Thyroid gland (tissue), 4 donors: ENCODE measurements at places on chromosomes 13 and 19. TPM values are rescaled to one million over a fixed set of nuclear protein-coding genes. Genes with fewer than 3 reads are reported as not detected.

DNA sequence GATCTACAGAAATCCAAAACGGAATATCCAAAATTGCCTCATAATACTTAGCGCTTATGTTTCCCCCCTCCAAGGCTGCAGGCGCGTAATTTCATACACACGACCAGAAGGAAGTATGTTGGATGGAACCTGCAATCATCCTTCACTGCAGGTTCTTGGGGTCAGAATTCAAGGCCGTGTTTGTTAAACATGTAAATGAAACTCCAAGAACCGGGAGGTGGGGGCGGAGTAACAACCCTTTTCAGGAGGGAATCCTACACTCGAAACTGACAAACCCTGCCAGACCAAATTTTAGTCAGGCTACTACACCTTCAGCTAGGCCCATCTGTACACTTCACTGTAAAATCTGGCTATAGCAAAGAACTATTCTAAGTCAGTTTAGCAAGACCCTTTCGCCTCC lies 1.3 kb downstream of the ZNF607 start:
- H3K4me1 ChIP-seq: peaks cover 11% of the 10 kb centered on the region
- no peak for DNase-seq
- no peak overlapping the region for H3K27ac ChIP-seq
- H3K4me3 ChIP-seq: peak overlapping the region; percentile 77
- H3K36me3 ChIP-seq: no peaks in the 10 kb centered on the region

The GARIN5A gene
- 5.8 TPM for total RNA-seq

The ATP8B3 gene
- not detected for total RNA-seq

- H3K4me3 ChIP-seq: no peak overlapping the region
- no peaks in the 10 kb centered on the region for H3K4me1 ChIP-seq
These were observed 159.1 kb downstream of the LIG4 start for GRCh38 chr13:108056278-108056677.

DNA sequence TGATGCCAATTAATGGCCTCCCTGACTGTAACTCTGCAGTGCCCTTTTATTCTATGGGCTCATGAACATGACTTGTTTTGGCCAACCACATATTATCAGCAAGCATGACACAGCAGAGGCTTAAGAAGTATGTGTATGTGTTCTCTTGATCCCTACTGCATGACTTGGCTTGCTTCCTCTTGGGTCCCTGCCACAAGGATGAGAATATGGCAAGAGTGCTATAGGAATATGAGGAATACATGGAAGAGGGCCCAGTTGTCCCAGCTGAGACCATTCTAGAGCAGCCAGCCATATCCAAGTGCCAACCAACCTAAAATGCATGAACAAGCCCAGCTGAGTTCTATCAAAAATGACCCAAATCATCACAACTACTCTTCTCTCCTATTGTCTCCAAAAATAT lies 576.7 kb upstream of the PCDH9 start:
- no peaks in the 10 kb centered on the region for H3K4me1 ChIP-seq
- H3K27me3 ChIP-seq: no peaks in the 10 kb centered on the region
- H3K36me3 ChIP-seq: no peaks in the 10 kb centered on the region
- DNase-seq: no peak
- no peak overlapping the region for H3K27ac ChIP-seq

The HNRNPL gene
- total RNA-seq: 247 TPM

- peak overlapping the region; percentile 32 for H3K27ac ChIP-seq
- H3K4me1 ChIP-seq: peaks cover 30% of the 10 kb centered on the region
- no peak overlapping the region for H3K4me3 ChIP-seq
- no peak for DNase-seq
- no peaks in the 10 kb centered on the region for H3K36me3 ChIP-seq
These were observed 3.1 kb downstream of the SLC25A15 start for GRCh38 chr13:40792284-40793051.

The ZNF471 gene
- total RNA-seq: 8.5 TPM

- H3K27ac ChIP-seq: no peak overlapping the region
- no peak for DNase-seq
- no peaks in the 10 kb centered on the region for H3K27me3 ChIP-seq
- peaks cover 30% of the 10 kb centered on the region for H3K36me3 ChIP-seq
- H3K4me3 ChIP-seq: no peak overlapping the region
- H3K4me1 ChIP-seq: no peaks in the 10 kb centered on the region
These were observed 71.6 kb downstream of the LATS2 start for GRCh38 chr13:20989656-20990321.

DNA sequence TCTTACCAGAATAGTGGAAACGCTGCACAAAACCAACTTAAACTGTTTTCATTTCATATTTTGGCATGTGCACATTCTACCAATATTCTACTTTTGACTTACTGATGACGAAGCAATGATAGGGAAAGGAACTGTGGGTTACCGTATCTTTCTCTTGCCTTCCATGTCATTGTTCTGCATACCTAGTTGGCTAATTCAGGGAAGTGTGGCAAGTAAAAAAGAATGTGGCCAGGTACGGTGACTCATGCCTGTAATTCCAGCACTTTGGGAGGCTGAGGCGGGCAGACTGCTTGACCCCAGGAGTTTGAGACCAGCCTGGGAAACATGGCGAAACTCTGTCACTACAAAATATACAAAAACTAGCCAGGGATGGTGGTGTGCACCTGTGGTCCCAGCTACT lies 108.2 kb downstream of the SIPA1L3 start:
- H3K4me3 ChIP-seq: no peak overlapping the region
- DNase-seq: peak; percentile 48
- H3K36me3 ChIP-seq: no peaks in the 10 kb centered on the region
- peaks cover 49% of the 10 kb centered on the region for H3K4me1 ChIP-seq
- H3K27me3 ChIP-seq: no peaks in the 10 kb centered on the region

The RAB20 gene
- 21.0 TPM for total RNA-seq

The IZUMO2 gene
- not detected for total RNA-seq

DNA sequence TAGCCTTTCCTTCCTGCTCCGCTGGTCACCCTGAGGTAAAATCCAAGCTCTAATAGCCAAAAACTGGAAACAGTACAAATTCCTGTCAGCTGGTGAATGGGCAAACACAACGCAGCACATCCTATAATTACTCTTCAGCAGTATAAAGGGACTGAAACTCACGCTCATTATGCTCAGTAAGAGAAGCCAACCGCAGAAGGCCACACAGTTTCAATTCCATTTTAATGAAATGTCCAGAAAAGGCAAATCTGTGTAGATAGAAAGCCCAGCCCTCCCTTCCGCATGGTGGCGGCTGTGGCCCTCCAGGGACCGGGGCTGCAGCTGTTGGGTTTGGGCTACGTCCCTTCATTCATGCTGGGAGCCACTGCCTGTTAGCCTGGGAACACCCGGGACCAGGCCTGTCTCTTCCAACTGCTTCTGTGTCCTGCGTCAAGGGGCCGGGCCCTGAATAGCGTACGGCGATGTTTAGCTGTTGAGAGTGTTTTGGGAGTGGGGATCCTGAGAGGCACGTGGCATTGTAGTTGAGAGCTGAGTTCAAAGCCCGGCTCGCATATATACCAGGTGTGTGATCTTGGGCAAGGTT lies 23.5 kb downstream of the NKPD1 start:
- DNase-seq: no peak
- H3K4me3 ChIP-seq: no peak overlapping the region
- H3K36me3 ChIP-seq: peaks cover 5% of the 10 kb centered on the region
- no peaks in the 10 kb centered on the region for H3K27me3 ChIP-seq
- peaks cover 32% of the 10 kb centered on the region for H3K4me1 ChIP-seq

The MYH14 gene
- total RNA-seq: 130 TPM

DNA sequence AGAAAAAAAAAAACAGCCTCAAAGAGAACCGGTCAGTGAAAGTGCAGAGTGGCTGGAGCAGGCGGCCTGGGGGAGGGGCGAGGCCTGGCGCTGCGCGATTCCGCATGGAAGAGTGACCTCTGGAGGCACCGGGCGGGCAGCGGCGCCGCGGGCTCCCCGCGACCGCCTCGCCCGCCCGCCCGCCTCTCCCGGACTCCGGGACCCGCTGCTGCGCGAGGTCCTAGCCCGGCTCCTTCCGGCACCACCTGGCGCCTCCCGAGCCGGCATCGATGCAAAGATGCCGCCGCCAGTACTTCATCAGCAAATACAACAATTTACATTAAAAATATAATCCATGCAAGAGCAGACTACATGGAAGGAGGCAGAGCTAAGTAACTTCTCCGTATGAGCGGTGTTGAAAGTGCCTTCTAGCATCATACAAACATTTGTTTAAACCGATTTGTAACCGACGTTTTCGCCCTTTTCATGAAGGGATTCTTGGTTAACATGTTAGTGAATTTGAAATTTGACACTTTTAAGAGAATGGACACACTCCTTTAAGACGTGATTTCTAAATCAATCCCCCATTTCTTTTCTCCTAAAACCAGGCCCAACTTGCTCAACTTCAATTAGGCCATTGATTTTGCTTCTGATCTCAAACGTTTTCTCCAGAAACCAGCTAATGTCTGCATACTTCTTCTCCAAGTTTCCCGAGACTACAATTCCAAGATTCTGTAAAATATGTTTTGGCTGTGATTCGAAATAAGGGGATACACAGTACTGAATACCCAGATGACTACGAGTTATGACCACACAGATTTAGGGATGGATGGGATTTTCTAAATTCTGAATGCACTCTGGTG lies 2.1 kb downstream of the EFNB2 start:
- H3K27ac ChIP-seq: peak overlapping the region; percentile 44
- no peaks in the 10 kb centered on the region for H3K27me3 ChIP-seq
- peak overlapping the region; percentile 63 for H3K4me3 ChIP-seq
- DNase-seq: peak; percentile 86
- H3K36me3 ChIP-seq: no peaks in the 10 kb centered on the region
- H3K4me1 ChIP-seq: no peaks in the 10 kb centered on the region

DNA sequence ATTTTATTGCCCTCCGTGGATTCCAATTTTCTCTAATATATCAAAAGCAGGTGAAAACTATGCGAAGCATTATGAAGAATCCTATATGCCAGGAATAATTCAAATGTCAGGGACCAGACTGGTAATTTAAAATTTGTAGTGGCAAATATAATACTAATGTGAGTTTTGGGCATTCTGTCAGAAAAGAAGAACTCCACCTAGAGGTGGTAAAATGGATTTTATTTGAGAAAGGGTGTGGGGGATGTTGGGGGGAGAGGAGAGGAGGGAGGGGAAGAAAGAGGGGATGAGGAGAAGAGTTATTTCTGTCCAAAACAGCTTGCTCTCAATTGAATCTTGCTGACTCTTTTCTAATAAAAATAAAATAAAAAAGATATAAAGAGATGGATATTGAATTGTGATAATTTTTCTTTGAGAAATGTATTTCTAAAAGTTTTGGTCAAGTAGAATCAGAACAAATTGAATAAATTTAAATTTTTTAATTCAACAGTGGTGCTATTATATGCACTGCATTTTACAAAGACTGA lies 929.3 kb upstream of the SLITRK5 start:
- H3K27ac ChIP-seq: no peak overlapping the region
- no peaks in the 10 kb centered on the region for H3K36me3 ChIP-seq
- H3K4me1 ChIP-seq: no peaks in the 10 kb centered on the region

DNA sequence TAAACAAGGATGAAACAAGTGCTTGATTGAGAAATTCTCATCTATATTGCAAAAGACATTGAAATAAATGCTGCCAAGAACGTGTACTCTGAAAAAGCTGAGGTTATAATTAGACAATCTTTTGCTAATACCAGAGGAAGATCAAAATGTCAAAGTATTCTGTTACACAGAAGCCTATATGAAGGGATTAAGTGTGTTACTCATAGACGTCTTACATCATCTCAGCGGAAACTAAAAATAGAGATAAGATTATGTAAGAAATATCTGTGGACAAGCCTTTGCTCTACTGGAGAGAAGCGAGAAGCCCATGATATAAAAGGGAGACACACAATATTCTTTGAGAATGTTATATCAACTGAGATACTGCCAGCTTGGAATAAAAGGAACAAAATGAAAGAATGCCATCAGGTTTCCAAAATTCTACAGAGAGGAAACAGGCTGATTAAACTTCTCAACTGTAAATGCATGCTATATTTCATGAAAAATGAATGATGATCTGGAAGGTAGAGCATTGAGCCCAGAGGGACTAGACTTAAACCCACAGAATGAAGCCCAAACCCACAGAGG lies 699.0 kb downstream of the GPC5 start:
- no peak for DNase-seq
- no peak overlapping the region for H3K27ac ChIP-seq
- H3K36me3 ChIP-seq: no peaks in the 10 kb centered on the region
- H3K27me3 ChIP-seq: no peaks in the 10 kb centered on the region
- H3K4me3 ChIP-seq: no peak overlapping the region

GRCh38 chr13:91280801-91281200 lies 66.7 kb upstream of the MIR17HG start:
- H3K27ac ChIP-seq: no peak overlapping the region
- DNase-seq: no peak
- no peaks in the 10 kb centered on the region for H3K27me3 ChIP-seq
- no peaks in the 10 kb centered on the region for H3K4me1 ChIP-seq

DNA sequence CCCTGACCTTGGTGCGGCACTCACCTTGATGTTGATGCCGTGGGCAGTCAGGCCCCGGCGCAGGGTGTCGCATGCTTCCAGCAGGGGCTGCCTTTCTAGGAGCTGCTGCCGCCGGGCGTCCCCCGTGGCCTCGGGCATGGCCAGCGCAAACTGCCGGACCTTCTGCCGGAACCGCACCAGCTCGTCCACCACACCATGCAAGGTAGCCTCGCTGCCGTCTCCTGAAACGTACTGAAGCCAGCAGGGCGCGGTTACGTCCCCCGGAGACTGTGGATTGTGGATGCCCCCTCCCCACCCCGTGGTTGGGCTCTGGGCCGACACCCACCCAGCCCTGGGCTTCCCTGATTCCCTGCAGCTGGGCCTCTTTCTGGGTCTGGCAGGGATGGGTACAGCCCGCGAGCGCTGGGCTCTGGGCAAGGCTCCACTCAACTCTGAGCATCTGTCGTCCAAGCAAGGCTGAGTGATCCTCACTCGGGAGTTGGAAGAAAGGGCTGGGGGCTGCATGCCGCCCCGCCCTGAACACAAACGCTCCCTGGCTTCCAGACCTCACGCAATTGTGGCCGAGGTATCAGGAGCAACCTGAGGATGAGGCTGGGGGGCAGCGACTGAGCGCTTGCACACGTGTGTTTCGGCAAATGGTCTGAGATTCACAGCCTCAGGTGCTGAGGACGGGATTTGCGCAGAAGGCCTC lies 27.1 kb downstream of the NAXD start:
- DNase-seq: no peak
- no peaks in the 10 kb centered on the region for H3K4me1 ChIP-seq
- H3K27ac ChIP-seq: no peak overlapping the region
- H3K4me3 ChIP-seq: no peak overlapping the region
- peaks cover 31% of the 10 kb centered on the region for H3K36me3 ChIP-seq

DNA sequence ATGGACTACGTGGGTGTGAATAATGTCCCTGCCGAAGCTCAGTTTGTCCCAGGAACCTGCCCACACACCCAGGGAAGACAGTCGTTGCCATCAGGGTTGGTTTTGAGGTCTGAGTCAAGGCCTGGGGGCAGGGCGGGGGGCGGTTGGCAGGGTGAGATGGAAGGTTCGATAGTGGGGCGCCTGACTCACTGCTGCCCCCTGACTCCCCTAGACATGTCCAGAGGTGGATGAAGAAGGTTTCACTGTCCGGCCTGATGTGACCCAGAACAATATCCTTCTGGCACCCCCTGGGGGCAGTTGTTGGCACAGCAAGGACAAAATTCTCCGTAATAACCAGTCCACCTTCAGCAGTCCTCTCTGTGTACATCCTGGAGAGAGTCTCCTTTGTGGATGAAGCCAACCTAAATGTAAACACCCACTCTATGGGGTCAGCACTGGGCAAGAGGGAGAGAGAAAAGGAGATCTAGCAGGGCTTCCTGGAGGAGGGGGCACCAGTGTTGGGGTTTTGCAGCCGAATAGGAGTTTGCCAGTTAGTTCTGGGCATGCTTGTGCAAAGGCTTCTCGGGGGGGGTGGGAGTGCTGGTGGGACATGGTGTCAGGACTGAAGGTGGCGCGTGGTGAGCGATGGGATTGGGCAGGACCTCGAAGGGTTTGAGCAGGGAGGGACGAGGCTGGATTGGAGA lies 19.6 kb upstream of the B3GNT3 start:
- H3K4me3 ChIP-seq: no peak overlapping the region
- H3K27me3 ChIP-seq: no peaks in the 10 kb centered on the region
- H3K27ac ChIP-seq: no peak overlapping the region

The TNFRSF19 gene
- total RNA-seq: 4.9 TPM
